ENCODE measurements at places on chromosomes 13 and 19.

GRCh38 chr19:5978606-5979552, 939 bp upstream of the RANBP3 start:
- DNase-seq: no peak

DNA sequence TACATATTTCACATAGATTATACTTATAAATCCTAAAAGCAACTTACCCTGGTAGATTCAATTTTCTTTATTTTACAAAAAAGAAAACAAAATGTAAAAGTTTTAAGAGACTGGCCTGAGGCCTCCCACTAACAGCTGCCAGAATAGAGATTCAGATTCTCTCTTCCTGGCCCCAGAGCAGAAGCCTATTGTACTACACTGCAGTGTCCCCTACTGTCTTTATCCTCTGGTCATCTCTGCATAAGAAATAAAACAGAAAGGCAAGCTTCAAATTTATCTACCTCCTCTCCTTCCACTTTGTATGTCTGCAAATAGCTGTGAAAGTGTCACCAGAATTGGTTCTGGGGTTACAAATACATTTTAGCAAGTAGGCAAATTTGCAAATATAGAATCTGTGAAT, 1004.1 kb upstream of the PCDH9 start:
- no peak for DNase-seq

- no peak for DNase-seq
Measured at GRCh38 chr19:46841458-46842083, 9.1 kb downstream of the AP2S1 start.

- DNase-seq: peak; percentile 24
Measured at GRCh38 chr19:41264581-41265394, 616 bp downstream of the HNRNPUL1 start.

DNA sequence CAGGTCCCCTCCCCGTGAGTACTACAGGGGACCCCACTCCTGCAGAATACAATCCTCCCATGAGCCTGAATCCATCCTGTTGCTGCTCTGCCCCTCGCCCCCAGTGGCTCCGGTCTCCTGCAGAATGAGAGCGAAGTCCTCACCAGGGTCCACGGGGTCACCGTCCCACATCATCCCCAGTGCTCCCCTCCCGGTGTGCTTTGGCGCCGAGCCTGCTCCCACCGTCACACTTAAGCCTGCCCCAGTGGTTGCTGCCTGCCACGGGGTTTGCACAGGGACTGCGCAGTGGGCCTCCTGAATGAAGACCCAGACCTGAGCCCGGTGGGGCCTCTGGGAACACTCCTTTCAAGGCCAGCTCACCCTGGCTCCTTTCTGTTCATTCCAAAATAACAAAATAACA, 30.5 kb downstream of the NKPD1 start:
- DNase-seq: no peak

Measured in MV-4-11 (cell line).